Natural killer cell treated with Interleukin-12 subunit alpha and Interleukin-12 subunit beta and Interleukin-15 and Interleukin-18, amount 100 ng/mL, for 72 hours (primary cell): ENCODE measurements at places on chromosomes 12 and 14.
A peak's percentile ranks its signal among the peaks of the same experiment; 100 is the strongest.

DNA sequence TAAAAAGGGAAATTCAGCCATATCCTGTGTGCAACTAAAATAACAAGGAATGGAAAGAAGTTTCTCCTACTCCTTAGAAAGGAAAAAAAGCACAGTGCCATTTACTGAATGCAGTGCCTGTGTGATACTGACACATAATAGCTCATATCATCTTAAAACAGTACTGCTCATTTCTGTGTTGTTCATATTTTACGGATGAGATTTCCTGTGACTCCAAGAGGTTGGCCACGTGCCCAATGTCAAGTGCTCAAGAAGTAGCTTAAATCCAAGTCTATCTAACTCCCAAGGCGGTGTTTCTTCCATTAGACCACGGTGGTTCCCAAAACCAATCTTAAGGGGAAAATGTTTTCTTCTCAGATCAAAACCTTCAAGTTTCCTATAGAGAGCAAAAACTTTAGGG, 20.0 kb downstream of the MAP3K9 start:
- DNase-seq, result no peak

DNA sequence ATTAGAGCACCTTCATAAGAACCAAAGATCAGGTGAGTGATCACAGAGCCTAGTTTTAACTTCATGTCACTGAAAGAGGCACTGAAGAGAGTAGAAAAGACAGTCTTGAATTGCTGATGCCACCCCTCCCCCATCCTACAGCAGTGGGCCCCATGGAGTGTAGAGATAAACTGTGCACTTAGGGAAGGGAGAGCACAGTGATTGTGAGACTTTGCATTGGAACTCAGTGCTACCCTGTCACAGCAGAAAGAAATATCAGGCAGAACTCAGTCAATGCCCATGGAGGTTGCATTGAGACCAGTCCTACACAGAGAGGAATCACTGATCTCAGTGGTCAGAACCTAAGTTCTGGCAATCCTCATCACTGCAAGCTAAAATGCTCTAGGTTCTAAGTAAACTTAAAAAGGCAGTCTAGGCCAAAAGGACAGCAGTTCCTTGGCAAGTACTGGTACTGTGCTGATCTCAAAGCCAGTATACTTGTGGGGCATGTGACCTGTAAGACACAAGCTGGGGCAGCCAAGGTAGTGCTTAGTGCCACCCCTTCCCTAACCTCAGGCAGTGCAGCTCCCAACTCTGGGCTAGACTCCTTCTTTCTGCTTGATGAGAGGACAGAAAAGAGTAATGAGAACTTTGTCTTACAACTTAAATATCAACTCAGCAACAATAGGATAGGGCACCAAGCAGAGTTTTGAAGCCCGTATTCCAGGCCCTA, 94.1 kb downstream of the FSCB start:
- DNase-seq, result no peak

GRCh38 chr14:75247286-75247922, 31.2 kb upstream of the FOS start:
- peak; percentile 78 for DNase-seq

DNA sequence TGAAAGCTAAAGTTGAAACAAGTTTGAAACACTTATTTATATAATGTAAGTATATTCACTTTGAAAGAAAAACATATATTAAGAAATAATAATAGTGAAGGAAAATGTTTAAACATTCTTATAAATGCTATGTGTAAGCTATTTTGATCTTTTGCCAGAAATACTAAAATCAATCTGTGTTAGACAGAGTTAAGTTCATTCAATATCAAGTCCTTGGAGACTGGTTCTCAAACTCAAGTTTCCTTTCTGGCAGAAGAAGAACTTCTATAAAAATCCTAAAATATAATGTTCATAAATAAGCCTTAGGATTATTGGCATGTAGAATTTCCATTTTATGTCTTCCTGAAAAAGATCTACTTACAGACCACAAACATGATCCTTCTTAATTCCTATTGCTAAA, 45.3 kb downstream of the TAOK3 start:
- DNase-seq, result no peak

GRCh38 chr12:76936275-76937193, 57.7 kb upstream of the CSRP2 start:
- DNase-seq, result no peak

DNA sequence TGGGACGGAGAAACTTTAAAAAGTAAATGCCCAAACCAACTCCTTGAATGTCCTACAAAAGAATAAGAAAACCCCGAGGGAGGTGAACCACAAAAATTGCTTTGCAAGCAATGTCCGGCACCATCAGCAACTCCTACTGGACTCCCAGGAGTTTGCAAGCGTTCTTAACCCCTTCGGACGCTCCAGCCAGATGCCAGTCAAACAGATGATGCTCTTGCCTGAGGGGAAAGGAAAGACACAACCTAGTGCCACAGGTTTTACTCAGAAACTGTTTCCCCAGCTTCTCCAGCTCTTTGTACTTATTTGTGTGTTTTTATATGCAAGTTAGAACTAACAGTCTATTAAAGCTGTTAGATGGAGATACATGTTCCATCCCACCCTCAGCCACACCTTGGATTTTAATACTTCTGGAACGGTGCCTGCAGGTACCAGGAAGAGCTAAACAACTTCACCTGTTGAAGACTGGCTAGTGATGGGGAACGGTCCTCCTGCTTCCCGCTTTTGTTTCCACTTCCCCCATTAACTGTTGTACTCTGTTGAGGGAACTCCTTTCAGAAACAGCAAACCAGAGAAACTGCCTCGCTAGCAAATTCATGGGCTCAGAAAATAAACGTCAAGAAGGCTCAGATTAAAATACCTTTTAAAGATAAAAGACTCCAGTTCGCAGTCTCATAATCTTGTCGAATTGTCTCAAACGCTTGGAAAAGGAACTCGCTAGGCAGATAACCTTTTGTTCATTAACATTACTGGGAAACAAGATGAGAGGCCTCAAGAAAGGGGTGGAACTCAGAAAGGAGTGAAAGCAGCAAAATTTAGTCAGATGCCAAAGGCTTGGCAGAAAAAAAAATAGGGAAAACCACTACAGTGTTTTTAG, 1.1 kb upstream of the FERMT2 start:
- no peak for DNase-seq
